ENCODE measurements at places on chromosomes 3 and 15.

- DNase-seq: no peak
Observed at GRCh38 chr3:197466586-197467399, 89.0 kb downstream of the BDH1 start.

GRCh38 chr3:10194328-10195071 lies 29.8 kb downstream of the IRAK2 start:
- DNase-seq: no peak

DNA sequence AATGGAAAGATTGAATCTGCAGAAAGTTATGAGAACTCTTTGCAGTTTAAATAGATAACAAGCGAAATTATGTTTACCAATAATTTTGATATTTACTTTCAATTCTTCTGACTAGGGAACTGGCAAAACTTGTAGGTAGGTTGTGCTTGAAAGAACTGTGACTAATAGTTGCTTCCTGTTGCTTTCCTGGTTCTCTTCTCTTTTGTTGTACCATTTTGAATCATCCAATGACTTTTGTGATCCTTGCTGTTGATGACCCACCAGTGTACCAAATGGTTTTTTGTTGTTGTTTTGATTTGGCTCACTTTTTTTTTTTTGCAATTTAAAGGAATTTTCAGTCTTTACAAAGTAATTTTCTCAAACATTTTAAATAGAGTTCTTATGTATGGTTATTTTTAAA lies 64.9 kb upstream of the DCBLD2 start:
- DNase-seq: no peak

DNA sequence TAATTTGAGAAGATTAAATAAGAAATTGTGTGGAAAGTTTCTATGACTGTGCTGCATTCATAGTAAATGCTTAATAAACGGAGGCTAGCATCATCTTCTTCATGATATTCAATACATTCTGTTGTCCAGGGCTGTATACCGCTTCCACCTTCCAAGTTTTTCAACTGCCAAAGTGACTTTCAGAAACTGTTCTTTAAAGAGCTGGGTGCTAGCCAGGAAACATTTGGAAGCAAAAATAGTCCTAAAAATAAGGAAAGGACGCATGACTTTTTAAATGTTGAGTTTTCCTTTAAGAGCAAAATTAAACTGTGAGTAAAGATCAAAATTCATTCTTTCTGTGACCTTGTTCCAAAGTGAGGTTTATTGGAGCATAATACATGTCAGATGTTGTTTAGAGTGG lies 9.4 kb upstream of the ERC2 start:
- no peak for DNase-seq

DNA sequence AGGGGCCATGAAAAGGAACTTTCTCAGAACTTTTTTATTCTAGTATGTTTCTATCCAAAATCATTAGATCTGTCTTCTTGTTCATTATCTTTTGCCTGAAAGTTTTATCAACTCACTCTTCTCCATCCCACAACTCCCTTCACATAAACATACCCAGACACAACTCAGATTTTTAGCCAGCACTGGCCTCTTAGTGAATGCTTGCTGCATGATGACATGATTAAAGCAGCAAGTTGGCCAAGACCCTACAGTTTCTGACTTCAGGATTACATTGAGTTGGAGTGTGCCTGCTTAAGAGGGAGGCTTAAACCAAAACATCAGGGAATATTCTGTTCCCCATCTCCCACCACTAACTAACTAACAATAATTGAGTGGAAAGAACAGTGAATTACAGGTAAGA lies 38.1 kb downstream of the PLSCR2 start:
- DNase-seq: no peak

GRCh38 chr3:144270100-144270499 lies 298.5 kb downstream of the DIPK2A start:
- no peak for DNase-seq

DNA sequence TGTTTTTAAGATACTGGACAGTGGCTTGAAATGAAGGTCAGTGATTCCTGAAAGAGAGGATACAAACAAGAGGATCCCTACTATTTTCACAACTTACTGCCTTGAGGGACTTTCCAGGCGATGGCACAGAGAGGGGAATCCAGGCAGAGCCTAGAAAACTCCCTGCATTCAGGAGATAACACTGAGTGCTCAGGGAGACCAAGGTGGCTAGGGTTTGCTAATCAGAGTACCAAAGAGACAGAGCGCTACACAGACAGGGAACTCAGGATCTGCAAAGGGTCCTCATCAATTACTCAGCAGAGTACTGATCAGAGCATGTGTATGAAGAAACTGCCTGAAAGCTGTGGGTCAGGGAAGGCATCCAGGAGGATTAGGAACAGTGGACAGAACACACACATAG lies 11.7 kb upstream of the MRPS22 start:
- no peak for DNase-seq

GRCh38 chr15:77915261-77915960 lies 162.1 kb downstream of the TBC1D2B start:
- DNase-seq: no peak

- DNase-seq: no peak
Observed at GRCh38 chr3:172965256-172965655, 175.8 kb downstream of the SPATA16 start.

All from pulmonary artery endothelial cell (primary cell).